Fibroblast of skin of left biceps (primary cell): ENCODE measurements at places on chromosomes 3 and 15.

DNA sequence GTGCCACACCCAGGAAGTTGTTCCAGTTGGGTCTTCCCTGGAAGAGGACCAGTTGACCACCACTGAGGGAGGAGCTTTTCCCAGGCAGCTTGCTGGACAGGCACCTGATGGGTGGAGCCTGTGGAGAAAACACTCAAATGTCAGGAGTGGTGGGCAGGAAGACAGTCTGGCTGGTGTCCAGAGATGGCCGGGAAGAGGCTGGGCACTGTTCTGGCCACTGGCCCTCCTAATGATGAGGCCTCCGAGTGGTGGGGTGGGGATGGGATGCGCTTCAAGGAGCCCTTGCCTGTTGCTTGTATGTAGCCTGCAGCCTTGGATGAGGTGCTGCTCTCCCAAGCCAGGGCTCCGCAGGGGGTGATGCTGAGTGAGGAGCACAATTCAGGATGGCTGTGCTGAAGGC, 12.3 kb downstream of the PLEKHO2 start:
- DNase-seq: no peak

DNA sequence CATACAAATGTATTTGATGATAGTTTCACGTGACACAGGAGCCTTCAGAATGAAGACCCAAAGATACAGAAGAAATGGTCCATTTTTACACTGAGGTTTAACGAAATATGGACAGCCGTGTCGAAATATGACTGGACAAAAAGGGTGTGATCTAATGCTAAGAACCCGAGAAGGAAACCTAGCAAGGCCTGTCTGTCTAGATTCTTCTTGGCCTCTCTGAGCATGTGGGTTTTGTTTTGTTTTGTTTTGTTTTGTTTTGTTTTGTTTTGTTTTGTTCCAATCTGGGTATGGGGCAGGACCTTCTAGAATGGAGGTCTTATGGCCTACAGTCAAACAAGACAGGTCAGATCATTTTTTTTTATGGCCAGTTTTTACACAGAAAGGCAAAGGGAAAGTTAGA, 242.7 kb upstream of the STT3B start:
- no peak for DNase-seq

DNA sequence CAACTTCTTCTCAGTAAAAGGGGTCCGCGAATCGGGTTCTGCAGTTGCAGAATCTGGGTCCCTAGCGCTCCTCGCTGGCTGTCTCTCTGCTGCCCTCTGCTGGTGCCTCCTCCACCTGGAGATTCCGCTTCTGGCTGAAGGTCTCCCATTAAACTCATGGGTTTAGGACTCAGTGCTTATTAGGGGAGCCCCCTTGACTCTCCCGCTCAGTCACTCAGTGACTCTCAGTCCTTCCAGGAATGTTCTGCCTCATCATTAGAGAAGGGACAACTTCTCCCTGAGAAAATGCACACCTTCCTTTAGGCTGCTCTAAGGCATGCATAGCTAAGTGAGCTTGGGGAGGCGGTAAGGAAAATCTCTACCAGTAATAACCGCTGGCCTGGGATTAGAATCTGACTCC, 7.1 kb downstream of the CPN2 start:
- no peak for DNase-seq

- DNase-seq: no peak
Observed at GRCh38 chr3:120151791-120152190, 57.5 kb upstream of the GSK3B start.

GRCh38 chr3:514192-514591, 317.6 kb downstream of the CHL1 start:
- DNase-seq: no peak

DNA sequence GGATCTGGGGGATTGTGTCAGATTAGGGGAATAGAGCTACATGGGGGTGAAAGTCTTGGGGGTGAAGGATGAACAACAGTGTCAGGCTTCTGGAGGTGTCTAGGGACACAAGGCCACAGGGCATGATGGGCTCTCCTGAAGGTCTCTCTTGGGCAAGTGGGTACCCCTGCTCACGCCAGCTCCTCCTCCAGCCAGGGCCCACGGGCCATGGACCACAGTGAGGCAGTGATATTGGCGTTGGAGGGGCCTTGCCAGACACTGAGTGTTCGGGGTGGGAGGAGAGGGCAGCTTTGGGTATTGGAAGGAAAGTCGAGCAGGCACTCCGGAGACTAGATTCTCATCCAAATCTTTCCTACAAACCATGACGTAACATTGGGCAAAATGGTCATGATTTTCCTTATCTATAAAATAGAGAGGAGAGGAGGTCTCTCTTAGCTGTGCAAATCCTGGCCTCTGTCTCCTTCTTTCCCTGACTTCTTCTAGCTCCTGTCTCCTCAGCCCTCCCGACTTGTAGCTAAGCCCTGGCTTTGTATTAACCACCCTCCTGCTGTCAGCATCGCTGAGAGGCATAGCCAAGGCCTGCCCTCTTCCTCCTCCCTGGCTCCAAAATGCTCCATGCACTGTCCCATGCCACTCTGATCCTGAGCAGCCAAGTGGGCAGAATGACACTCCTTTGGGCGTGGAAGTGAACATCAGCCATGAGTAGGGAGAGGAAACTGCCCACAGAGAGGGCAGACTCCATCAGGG, 24.0 kb upstream of the SRP14 start:
- DNase-seq: no peak

DNA sequence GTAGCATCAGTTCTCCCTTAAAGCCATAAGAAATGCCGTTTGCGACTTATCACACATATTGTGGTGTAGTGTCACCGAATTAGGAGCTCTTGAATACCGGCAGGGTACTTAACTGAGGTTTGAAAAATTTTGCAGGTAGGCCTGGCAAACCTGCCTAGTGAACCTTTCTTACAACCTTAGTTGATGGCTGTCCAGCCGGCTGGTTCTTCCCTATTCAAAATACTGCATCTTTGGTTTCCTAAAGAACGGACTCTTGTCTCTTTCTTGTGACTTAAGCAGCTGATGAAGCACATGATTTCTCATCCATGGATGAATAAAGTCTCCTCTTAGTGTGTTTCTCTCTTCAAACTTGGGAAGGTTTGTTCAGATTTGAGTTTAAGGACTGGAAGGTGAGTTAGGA, 1.5 kb downstream of the RAB7A start:
- no peak for DNase-seq

- DNase-seq: peak; percentile 6
Observed at GRCh38 chr15:72599855-72600464, 54.5 kb upstream of the GOLGA6B start.

DNA sequence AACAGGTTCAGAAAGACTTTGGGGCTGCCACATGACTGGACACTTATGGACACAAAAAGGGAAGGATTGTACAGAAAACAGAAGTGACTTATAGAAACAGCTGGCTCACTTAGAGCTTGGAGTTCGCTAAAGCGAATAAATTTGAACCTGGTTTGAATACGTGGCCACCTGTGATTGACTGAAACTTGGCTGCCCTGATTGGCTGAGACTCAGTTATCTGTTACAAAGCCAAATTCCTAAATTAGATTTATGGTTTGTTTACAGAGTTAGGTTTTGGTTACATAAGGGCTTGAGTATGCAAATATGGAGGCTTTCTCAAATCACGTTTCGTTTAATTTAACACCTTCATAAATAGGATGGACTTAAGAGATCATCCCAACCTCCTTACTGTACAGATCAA, 270.2 kb downstream of the THSD4 start:
- no peak for DNase-seq

GRCh38 chr3:49869525-49870126, at the start of gene CAMKV:
Gene CAMKV (minus strand): TSS chr3:49869906. CDS start chr3:49862388, 7,518 bp downstream.
- DNase-seq: no peak

GRCh38 chr3:39185959-39186691, 6.3 kb downstream of the XIRP1 start:
- DNase-seq: no peak

DNA sequence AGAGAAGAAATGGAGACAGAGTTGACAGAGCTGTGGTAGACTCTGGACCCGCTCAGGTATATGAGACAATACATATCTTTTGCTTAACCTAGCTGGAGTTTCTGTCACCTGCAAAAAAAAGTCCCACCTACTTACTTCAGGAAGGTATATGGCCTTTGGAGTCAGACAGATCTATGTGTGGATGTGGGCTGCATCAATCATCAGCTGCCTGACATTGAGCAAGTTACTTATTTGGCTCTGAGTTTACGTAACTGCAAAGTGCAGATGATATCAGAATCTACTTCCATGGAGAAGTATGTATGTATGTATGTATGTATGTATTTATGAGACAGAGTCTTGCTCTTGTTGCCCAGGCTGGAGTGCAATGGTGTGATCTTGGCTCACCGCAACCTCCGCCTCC, 124.3 kb downstream of the MYLK start:
- no peak for DNase-seq

- no peak for DNase-seq
Observed at GRCh38 chr3:164397462-164397861, 680.8 kb downstream of the SI start.

DNA sequence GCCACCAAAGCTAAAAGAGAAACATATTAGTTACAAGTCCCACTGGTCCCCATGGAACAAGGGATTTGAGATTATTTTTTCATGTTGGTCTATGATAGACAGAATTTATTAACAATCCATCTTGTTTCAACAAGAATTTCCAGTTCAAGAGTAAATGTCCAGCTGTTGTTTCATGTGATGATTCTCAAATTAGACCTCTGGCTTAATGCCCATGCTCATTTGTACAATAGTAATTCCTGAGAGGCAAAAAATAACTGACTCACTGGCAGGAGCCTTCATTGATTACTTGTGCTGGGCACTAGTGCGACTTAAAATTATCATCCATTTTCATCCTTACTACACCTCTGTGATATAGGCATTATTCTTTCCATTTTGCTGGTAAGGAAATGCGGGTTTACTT, 171.3 kb downstream of the ITPR1 start:
- no peak for DNase-seq

DNA sequence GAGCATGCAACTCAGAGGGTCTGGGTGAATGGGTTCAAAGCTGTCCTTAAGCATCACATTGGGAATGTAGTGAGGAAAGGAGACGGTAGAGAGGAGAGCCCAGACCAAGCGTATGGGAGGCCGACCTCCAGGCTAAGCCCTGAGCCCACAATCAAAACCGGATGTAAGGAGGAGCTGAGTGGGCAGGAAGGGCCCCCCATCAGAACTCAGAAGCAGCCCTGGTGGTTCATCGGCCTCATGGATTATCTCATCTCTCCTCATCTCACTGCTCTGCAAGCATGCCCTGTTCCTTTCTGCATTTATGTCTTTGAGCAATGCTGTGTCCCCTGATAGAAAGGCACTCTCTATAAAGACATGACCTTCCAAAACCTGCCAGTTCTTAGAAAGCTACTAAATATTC, 6.2 kb downstream of the HDC start:
- DNase-seq: no peak

DNA sequence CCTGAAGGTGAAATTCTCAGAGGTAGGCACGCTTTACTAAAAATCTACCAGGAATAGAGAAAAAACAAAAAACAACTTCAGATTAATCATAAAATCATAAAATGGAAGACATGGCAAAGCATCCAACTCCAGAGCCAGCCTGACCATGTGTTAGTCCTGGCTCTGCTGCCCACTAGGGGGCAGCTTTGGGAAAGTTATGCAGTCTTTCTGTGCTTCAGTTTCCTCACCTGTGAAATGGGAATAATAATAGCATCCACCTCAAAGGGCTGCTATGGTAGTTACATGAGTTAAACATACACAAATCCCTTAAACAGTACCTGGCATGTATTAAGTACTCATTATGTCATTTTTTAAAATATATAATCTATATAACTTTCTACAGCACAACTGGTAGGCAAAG, 52.3 kb downstream of the WNT5A start:
- DNase-seq: no peak

GRCh38 chr15:90192961-90193786, 8.0 kb upstream of the SEMA4B start:
- DNase-seq: no peak

DNA sequence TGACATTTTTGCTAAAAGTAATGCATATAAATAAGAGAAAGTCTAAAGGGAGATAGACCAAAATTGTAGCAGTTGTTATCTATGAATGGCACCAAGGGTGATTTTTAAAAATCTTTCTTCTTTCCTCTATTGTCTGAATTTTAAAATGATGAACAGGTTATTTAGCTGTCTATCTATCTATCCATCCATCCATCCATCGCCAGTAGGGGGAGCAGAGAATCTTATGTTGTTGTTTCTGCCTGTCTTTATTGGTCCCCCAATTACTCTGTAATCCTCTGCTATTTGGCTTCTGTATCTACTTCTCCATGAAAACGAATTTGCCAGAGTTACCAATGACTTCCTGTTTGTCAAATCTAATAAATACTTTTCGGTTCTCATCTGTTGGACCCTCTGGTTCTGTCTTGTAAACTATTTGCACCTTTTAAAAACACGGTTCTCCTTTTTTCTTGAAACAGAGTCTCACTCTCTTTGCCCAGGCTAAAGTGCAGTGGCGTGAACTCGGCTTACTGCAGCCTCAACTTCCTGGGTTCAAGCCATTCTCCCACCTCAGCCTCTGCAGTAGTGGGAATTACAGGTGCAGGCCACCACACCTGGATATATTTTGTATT, 86.0 kb downstream of the ECT2 start:
- DNase-seq: peak; percentile 19

DNA sequence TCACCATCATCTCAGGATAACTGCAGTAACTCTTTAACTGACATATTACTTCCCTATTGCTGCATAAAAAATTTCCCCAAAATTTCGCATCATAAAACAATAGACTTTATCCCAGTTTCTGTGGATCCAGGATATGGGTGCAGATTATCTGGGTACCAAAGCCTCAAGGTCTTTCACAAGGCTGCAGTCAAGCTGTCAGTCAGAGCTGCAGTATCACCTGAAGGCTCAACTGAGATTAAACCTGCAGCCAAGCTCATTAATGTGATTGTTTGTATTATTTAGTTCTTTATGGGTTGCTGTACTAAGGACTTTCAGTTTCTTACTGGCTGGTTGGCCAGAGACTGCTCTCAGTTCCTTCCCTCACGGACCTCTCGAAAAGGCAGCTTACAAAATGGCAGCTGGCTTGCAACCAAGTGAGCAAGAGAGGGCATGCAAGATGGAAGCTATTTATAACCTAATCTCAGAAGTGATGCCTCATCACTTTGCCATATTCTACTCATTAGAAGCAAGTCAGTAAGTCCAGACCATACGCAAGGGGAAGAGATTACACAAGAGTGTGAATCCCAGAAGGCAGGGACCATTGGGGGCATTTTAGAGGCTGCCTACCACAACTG, 54.9 kb downstream of the DCUN1D1 start:
- DNase-seq: peak; percentile 38
